Cortex of kidney (tissue), 1 donor: ENCODE measurements at places on chromosomes 5 and 9.

- DNase-seq, result no peak
Observed at GRCh38 chr9:96219026-96219899, 82.7 kb downstream of the HSD17B3 start.

- no peak for DNase-seq
Observed at GRCh38 chr5:169648725-169649310, 11.7 kb downstream of the DOCK2 start.

GRCh38 chr5:73363911-73364730 lies 84.5 kb downstream of the FOXD1 start:
- no peak for DNase-seq

DNA sequence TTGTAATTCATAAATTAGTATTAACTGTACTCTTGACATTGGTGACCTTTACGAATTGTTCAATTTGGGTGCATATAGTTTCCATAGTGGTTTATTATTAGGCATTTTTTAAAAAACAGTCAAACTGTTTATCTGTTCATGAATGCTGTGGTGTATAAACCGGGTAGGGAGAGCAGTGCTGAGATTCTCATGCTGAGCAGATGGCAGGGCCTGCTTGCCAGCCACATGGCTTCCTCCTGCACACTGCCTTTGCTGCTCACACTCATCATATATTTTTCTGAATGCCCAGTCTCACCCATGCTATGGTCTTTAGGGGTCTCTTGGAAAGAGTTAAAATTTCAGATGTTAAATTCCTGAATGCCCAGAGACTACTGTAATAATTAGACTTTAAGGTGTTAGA lies 40.8 kb downstream of the NNT start:
- DNase-seq, result no peak

GRCh38 chr9:136631038-136632000 lies 31.4 kb upstream of the EGFL7 start:
- no peak for DNase-seq

GRCh38 chr5:154829589-154830218 lies 20.7 kb downstream of the FAXDC2 start:
- no peak for DNase-seq

GRCh38 chr9:115328228-115328627 lies 210.3 kb upstream of the TNC start:
- no peak for DNase-seq

GRCh38 chr5:10355071-10355889 lies 1.8 kb downstream of the MARCHF6 start:
- DNase-seq, result no peak

DNA sequence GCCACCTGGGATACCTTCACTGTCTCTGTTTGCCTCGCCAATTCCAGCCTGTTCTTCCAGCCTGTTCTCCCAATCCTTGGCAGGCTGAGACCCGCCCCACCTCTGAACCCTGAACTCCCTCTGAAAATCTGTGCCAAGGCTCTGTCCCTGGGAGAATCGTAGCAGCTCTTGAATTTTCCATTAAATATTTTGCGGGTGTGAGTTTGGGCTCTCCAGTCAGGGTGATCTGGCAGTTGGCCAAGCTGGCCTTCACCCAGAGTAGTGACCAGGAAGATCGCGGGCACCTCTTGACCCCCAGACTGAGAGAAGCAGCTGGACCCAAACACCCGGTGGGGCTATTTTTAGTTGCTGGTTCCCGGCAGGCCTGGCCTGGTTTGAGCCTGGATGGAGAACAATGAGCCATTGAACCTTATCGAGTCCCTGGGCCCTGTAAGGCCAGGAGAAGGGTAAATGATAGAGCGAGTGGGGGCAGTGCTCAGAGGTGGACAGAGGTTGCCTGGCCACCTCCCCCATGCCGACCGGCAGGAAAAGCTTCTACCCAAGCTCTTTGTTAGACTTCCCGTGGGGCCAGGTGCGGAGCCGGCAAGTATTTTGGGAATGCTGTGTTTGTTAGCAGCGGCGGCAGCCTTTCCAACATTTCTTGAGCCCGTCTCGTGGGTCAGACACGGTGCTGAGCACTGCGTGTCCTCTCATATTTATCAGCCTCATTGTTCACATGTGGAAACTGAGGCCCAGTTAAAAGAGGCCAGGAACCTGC lies 146.2 kb downstream of the RGS3 start:
- no peak for DNase-seq

- DNase-seq, result no peak
Observed at GRCh38 chr9:134738869-134739659, 97.5 kb downstream of the COL5A1 start.

- DNase-seq, result no peak
Observed at GRCh38 chr9:99336531-99336930, 114.4 kb downstream of the SEC61B start.

DNA sequence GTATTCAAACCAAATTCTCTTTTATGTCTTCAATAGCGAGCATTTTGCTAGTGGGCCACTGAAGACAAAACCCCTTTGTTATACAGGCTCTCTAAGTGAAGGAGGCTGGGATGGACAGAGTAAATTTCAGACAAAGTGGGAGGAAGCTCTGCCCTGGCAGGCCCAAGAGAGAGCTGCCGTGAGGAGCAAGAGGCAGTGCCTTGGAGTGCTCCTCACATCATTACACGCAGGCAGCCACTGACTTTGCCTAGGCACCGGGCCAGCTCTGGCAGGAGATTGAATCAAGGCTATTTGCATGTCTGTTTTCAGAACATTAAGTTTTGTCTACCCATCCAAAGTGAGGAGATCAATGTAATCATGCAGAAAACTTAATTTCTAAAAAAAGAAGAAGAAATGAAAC lies 167.7 kb downstream of the CCDC192 start:
- no peak for DNase-seq

DNA sequence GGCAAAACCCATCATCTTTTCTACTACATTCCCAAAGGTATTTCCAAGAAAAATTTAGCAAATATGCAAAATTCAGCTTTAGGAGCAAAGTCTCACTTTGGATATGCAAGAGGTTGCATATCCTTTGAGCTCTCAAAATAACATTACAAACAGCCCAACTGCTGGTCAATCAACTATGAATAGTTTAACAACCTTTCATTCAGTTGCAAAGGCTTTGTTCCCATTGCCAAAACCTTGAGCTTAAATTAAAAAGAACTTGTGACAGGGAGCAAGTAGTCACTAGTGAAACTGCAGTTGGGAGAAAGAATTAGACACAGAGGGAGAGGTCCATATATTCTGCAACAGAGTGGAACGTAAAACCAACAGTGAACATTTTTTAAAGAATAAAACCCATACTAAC lies 8.8 kb downstream of the ZNF608 start:
- no peak for DNase-seq

DNA sequence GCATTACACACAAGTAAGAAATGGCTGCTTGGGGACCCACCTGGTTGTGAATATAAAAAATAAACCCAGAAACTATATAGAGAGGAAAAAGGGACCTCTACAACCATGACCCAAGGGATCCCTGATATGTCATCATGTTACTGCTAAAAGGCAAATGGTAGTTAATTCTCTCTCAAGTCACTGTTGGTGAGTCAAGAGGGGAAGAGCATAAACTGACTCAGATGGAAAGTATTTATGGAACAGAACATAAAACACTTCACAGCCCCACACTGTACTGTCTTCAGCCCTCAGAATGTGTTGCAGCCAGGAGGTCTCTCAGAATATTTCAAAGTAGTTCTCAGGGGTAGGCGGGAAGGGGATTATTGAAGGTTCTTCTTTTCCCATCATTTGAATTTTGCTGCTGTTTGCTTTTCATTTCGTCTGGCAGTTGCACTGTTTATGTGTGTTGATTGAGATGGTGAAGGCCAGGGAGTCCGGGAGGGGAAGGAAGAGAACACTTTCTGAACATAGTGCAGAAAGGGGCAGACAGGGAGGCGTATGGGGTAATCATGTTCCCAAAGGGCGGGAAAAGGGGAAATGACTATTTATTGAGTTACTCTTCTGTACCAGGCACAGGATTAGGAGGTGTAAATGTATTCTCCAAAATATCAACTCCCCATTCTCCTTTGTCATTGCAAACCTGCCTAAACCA lies 85.5 kb downstream of the TEK start:
- no peak for DNase-seq

DNA sequence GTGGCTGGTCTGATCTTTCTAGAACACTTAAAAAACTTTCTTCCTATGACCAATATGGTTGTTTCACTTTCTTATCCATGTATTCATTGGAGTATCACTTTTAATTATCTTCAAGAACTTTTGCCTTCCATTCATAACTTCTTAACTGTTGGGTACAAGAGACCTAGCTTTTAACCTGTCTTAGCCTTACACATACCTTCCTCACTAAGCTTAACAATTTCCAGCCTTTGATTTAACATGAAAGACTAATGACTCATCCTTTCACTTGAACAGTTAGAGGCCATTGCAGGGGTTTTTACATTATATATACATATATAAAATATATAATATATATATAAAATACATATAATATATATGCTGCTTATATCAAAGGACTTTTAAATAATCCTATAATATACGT lies 57.9 kb downstream of the ABHD17B start:
- DNase-seq, result no peak

GRCh38 chr5:139637438-139638089 lies 10.6 kb upstream of the CXXC5 start:
- DNase-seq, result no peak

GRCh38 chr5:130324953-130325671 lies 420.8 kb downstream of the CHSY3 start:
- DNase-seq, result no peak

GRCh38 chr5:29796013-29796412 lies 1397.5 kb upstream of the CDH6 start:
- DNase-seq, result no peak

DNA sequence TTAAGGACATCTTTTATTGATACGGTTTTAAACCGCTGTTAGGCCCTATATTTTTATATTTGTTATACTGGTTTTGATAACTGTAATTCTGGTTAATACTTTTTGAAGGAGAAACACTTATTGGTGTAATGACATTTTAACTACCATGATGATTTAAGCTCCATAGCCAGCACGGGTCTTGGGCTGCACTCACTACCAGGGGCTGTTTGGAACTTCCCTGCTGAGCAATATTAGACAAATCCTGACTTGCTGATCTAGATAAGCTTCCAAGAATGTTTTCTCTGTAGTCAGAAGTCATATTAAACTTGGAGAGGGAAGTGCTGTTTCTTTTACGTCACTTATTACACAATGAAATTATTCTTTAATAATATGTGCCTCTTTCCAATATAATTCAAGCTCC lies 540.0 kb upstream of the GRAMD2B start:
- DNase-seq, result no peak

DNA sequence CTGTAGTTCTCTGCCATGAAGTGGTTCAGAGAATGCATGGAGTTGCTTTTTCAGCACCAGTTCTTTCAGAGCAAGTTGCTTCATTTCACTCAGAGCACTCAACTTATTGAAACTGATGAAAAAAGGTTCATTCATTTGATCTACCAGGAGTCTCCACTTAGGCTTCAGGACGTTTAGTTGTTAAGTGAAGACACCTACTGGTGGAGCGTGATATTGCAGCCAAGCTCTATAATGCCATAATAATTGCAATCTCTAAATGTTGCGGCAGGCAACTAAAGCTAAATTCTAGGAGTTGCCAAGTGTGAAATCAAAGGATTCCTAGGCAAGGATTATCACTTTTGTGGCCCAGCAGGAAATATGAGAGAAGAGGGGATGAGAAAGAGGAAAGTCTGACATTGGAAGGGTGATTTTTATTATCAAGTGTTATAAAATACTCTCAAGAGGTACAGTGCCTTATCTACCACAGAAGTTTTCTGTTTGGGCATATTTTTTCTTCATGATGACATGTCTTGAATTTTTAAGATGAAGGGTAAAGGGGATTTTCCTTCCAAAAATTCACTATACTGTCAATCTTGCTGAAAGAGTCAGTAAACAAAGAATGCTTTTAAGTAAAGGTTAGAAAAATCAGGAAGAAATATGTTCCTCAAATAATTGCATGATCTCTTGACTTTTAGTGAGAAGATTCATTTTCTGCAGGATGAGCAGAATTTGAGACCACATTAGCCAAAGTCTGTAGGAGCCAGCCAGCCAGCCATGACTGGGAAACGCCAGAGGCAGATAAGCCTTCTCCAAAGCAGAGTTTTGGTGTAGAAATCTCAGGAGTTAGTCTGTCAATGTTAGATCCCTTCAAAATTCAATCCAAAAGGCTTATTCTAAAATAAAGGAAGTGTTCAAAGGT lies 83.4 kb downstream of the SH3PXD2B start:
- DNase-seq, result no peak

DNA sequence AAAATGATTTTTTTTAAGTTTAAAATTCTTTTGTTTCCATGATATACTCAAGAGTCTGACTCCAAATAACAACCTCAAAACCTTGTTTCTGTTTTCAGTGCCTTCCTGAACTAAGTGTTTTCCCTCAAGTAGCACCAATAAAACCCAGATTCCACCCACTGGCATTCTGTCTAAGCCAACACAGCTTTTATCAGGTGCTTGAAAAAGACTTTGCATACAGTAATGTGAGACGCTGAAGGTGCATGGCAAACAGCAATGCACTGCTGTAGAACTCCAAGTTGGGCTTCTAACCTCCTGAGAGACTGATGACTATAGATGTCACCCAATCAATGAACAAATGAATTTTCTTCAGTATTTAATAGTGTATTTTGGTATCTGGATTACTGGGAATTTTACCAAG lies 95.7 kb downstream of the NFIB start:
- no peak for DNase-seq

GRCh38 chr5:111739416-111739815 lies 17.6 kb downstream of the NREP start:
- DNase-seq, result no peak
